Activated T-helper 1 cell treated with anti-CD3 and anti-CD28 coated beads, Interleukin-2, amount 50 U/mL, for 16 hours (primary cell): ENCODE measurements at places on chromosomes 12 and 14.

- no peak for DNase-seq
These were observed 327.6 kb downstream of the CCER1 start for GRCh38 chr12:90627180-90627896.

- no peak for DNase-seq
These were observed 147.2 kb downstream of the DACT1 start for GRCh38 chr14:58784931-58785330.

DNA sequence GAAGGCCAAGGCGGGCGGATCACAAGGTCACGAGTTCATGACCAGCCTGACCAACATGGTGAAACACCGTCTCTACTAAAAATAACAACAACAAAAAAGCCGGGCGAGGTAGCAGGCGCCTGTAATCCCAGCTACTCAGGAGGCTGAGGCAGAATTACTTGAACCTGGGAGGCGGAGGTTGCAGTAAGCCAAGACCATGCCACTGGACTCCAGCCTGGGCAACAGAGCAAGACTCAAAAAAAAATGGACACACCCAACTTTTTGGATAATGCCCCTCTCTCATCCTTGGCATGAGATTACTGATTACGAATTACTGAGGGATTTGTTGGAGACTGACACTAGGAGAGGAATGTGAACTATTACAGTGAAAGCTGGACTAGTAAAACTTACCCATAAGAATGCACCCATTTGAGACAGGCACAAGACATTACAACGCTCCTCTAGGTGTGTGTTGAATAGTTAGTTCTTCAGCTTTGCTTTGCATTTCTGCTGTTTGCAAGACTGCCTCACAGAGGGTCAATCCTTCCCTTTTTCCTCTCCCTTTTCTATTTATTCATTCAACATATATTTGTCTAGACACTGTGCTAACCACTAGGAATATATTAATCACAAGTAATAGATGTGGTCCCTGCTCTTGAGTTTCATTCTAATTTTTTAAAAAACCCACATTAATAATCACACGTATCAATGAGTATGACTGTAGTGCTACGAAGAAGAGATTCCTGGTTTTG, 46.0 kb upstream of the OR5AU1 start:
- no peak for DNase-seq

GRCh38 chr12:20863056-20863455, 52.6 kb downstream of the SLCO1B3 start:
- DNase-seq: no peak

- no peak for DNase-seq
These were observed 449.6 kb upstream of the RGS6 start for GRCh38 chr14:71482671-71483070.

DNA sequence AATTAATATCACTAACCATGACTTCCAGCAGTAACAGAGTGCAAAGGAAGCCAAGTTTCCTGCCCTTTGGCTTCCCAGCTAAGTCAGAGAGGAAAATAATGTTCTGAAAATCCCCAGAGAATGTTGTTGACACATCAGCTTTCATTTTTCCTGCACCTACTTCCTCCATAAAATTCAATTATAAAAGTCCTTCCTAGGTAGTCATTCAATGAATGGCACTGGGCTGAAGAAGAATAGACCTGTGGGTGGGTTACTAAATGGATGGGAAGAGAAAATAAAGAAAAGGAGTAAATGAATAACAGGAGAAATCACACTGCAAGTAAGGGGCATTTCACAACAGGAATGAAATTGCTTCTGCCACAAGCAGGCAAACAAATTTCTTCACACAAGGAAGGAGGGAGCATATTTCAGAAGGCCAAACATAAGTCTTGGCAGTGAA, 73.2 kb upstream of the MDM1 start:
- no peak for DNase-seq

GRCh38 chr12:981176-981828, 9.7 kb upstream of the ERC1 start:
- no peak for DNase-seq

DNA sequence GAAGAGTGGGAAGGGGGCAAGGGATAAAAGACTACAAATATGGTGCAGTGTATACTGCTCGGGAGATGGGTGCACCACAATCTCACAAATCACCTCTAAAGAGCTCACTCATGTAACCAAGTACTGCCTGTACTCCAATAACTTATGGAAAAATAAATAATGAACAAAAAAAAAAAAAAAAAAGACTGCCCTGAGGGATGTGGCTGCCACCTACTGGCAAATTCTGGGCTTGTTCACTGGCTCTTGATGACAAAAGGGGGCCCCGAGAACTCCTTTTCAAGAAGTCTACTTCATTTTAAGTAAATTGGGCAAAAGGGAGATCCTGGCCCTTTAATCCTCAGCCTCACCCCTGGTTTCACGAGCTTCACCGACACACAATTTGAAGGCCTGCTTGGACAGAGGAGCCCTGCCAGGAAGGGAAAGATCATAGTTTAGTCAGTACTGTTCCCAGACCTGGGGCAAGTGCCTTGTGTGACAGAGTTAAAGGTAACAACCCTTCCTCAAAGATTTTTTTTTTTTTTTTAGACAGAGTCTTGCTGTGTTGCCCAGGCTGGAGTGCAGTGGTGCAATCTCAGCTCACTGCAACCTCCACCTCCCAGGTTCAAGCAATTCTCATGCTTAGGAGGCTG, 26.1 kb upstream of the STAC3 start:
- DNase-seq: no peak

- no peak for DNase-seq
These were observed 152.4 kb upstream of the FKBP4 start for GRCh38 chr12:2642176-2642892.

DNA sequence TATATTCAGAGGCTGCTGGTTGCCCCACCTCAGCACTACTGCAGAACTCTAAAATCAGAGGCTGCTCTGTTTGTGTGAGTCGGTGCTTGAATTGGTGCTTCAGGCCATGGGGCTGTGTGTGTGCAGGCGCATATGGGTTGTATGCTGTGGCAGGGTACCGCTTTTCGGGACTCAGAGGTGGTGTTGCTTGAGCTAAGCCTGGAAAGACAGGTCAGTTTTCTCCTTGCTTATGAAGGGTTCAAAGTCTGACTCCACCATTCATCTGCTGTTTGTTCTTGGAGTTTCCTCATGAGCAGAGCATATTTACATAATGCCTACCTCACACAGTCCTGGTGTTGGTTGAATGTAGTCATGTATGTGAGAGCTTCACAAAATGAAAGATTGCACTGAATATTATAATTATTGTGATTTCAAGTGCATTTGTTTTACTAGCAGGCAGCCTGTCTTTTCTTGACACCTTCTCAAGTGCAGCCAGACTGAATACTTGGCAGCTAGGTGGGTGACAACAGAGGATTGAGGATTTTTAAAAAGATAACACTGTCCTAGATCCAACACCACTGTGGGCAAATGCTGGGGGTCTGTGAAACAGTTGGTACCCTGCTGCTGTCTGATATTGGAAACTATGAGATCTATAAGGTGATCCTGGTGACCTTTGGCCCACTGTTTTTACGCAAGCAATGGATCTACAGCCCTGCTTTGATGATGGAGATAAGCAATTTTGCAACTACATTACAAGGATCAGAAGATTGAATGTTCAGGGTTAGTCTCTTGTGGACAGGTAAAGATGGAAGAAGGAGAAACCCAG, 1.0 kb upstream of the ANG start:
- no peak for DNase-seq

DNA sequence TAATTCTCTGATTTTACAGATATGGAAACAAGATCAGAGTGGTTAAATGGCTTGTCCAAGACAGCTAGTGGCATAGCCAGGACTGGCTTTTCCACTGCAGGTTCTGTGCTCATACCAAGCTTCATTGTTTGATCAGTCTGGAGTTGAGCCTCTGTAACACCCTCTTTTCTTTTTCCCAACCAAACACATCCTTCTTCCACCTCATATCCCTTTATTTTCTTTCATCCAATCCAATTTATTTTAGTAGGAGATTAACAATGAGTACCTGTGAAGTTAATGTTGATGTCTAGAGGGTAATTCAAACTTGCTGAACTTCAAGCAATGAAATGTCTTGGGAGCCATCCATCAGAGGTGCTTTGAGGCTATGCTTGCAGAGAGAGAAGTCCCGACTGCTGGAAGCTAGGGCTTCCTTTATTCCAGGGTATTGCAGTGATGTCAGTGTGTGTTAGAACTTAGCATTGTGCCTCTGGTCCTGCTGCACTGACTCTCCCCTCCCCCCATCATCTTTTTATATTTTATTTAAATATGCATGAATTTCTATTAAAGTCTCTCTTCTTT, 452.1 kb upstream of the PDE3A start:
- DNase-seq: no peak

- DNase-seq: no peak
These were observed 201.7 kb downstream of the SNAPC1 start for GRCh38 chr14:61963926-61964325.

GRCh38 chr14:34137001-34137745, 186.3 kb upstream of the EGLN3 start:
- no peak for DNase-seq

- no peak for DNase-seq
These were observed 28.2 kb downstream of the RPGRIP1 start for GRCh38 chr14:21308132-21308478.

- no peak for DNase-seq
These were observed 13.1 kb downstream of the CFAP54 start for GRCh38 chr12:96502477-96502876.

- DNase-seq: no peak
These were observed 52.0 kb downstream of the SCARB1 start for GRCh38 chr12:124811633-124812032.

GRCh38 chr12:113891739-113892520, 74.2 kb downstream of the RBM19 start:
- no peak for DNase-seq

- no peak for DNase-seq
These were observed 30.6 kb downstream of the STK38L start for GRCh38 chr12:27274706-27275105.

GRCh38 chr12:97559267-97559666, 96.7 kb downstream of the RMST start:
- DNase-seq: no peak

DNA sequence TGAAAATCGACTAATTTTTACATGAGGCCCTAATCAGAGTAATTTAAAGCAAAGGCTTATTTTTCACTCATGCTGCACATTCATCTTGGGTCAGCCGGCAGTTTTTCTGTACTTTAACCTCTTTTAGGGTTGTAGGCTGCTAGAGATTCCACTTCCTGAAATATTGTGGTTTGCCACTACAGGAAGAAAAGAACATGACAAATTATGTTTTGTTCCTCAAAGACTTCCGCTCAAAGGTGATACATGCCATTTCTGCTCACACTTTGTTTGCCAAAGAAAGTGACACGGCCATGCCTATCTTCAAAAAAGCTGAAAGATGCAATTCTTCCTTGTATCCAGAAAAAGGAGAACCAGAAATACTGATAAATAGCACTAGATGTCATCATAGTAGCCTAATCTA, 183.4 kb upstream of the PPFIA2 start:
- no peak for DNase-seq

GRCh38 chr14:35988550-35988949, 162.4 kb downstream of the BRMS1L start:
- no peak for DNase-seq

DNA sequence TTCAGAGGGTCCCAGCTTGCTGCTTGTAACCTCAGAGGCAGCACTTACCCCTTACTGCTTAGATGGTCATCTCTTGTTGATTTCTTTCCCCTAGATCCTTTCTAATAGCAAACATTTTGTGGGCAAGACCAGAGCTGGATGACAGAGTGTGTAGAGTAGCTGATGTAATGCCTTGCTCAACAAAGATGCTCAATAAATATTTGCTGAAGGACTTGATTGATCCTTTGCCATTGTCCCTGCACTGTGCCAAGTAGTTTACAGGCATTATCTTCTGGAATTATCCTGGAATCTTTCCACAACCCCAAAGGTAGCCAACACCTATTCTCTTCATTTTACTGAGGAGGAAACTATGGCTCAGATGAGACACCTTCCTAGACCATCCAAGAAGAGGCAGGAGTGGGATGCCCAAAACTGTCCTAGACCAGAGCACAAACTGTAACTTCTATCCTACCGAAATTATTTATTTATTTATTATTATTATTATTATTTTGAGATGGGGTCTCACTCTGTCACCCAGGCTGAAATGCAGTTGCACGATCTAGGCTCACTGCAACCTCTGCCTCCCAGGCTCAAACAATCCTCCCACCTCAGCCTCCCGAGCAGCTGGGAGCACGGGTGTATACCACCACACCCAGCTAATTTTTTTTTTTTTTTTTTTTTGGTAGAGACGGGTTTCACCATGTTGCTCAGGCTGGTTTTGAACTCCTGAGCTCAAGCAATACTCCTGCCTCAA, 1.4 kb downstream of the MMAB start:
- no peak for DNase-seq

- DNase-seq: peak; percentile 37
These were observed 3.3 kb upstream of the POP5 start for GRCh38 chr12:120584343-120585149.

GRCh38 chr12:21697904-21698630, 40.4 kb upstream of the LDHB start:
- no peak for DNase-seq

GRCh38 chr12:106452309-106452708, 94.8 kb downstream of the POLR3B start:
- DNase-seq: no peak

DNA sequence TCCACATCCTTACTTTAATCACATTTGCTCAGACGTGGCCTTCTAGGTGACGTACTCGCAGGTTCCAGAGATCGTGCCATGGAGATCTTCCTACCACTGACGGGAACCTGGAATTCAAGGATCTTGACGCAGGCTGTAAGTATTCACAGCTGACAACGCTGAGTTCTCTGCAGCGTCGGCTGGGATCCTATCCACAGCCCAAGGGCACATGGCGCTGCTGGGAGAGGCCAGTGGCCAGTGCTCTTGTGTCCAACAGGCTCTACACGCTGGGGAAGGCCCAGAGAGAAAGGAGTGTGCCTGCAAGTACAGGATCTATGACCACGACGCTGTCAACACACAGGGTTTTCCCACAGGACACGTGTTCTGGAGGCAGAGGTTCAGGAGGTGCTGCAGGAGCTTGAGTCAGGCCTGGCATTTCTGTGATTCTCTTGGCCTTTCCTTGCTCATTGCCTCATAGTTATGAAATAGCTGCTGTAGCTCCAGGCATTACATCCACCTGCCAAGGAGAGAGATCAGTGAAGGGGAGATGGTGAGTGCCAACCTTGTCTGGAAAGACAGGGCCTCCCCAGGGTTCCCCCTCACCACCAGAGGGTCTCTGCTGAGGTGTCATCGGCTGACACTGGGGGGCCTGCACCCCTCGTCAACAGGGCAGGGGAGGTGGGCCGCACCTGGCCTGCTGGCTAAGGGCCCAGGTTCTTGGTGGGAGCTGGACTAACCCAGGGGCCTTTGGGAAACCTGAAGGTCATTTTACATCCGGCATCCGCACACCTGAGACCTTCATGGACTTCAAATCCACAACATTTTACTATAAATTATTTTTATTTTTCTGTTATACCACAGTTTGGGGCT, 21.3 kb downstream of the LRCOL1 start:
- DNase-seq: no peak
